ENCODE measurements at places on chromosomes 11 and 22.
A peak's percentile ranks its signal among the peaks of the same experiment; 100 is the strongest.

GRCh38 chr11:27412192-27412691 lies 49.2 kb upstream of the CCDC34 start:
- DNase-seq, result no peak

- peak; percentile 91 for DNase-seq
Observed at GRCh38 chr11:110182886-110183285, 89.7 kb downstream of the ZC3H12C start.

DNA sequence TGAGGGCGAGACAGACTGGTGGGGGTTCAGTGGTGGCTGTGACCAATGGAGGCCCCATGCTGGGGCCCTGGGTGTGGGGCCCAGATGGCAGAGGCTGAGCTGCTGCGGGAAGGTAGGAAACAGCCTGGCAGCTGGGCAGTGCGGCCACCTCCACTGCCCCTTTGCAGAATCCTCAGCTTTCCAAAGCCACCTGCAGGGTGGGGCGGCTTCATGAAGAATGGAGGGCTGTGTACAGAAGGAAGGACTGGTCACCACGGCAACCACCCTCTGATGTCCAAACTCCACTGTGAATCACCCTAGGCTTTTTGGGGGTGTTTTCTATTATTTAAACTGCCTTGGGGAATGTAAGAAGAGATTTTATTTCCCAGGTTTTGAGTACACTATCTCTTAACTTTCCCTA lies 166.3 kb upstream of the NAV2 start:
- DNase-seq, result no peak

GRCh38 chr11:132858223-132858622 lies 674.1 kb downstream of the OPCML start:
- peak; percentile 25 for DNase-seq

DNA sequence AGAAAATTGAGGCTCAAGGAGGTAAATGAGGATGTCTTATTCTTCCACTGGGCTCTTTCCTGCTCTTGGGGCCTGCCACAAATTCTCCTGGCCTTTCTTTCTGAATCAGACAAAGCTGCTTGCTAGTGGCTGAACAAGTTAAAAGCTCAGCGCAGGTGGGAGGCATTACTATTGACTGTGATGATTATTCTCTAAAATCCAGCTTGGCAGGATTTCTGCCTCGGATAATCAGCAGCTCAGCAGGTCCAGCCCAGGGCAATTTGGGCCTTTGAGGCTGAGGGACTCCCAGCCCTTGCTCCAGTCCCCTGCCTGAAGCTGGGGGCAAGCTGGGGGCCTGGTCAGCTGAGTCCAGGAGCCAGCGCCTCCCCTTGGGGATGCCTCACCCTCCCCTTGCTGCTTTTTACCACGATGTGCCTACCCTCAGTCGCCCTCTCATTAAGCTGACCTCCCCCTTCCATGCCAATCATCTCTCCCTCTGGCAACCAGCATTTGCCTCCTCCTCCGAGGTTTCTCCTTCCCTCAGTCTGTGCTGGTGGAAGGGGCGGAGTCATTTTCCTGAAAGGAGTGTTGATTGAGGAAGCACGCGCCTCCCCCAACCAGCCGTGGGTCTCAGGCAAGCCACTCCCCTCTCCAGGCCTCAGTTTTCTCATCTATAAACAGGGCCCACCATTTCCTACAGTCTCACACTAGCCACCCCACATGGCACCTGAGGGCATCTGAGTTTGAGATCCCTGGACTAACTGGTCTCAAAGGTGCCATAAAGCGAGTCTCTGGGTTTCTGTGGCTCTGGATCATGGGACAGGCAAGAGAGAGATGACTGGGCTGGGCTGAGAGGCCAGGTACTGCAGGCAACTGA lies 60.6 kb upstream of the PRDM11 start:
- no peak for DNase-seq

GRCh38 chr22:32106930-32107329 lies 52.2 kb downstream of the C22orf42 start:
- DNase-seq, result peak; percentile 8

GRCh38 chr11:15761235-15761634 lies 595.1 kb downstream of the SOX6 start:
- no peak for DNase-seq

GRCh38 chr22:37511395-37512104 lies 7.7 kb downstream of the CARD10 start:
- DNase-seq, result no peak

GRCh38 chr22:49203859-49204598 lies 623.6 kb downstream of the BRD1 start:
- DNase-seq, result no peak

DNA sequence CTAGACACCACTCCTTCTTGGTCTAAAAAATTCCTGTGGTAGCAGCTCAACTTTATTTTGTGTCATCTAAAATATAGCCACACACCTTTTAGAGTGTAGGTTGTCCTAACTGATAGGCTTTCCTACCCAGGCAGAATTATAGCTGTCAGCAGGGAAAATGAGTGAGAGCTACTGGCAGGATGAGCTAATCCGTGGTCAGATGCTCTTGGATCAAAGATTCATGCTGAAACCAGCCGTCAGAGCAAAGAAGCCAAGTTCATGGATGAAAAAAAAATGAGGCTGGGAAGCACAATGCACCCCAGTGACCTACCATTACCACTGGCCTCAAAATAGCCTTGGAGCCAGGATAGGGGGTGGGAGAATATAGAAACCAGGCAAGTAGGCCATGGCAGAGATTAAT lies 113.1 kb upstream of the BLID start:
- DNase-seq, result no peak

DNA sequence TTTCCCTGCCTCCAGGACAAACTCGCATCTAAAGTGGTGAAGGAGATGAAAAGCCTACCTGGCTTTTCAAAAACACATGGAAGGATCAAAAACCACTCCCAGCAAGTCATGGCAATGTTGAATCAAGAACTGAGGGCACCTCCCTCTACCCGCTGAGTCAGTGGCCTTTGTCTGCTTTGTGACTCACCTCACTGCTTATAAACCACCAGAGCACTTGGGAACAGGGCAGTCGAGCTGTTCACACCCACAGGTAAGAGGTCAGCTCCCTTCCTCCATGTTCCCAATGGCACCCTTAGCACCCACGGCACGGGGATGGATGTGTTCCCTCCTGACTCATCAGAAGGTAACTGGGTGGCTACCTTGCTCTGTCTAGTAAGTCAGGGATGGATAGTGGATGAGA lies 21.7 kb downstream of the TENM4 start:
- DNase-seq, result peak; percentile 97

- DNase-seq, result no peak
Observed at GRCh38 chr22:36552289-36552688, 23.3 kb upstream of the EIF3D start.

DNA sequence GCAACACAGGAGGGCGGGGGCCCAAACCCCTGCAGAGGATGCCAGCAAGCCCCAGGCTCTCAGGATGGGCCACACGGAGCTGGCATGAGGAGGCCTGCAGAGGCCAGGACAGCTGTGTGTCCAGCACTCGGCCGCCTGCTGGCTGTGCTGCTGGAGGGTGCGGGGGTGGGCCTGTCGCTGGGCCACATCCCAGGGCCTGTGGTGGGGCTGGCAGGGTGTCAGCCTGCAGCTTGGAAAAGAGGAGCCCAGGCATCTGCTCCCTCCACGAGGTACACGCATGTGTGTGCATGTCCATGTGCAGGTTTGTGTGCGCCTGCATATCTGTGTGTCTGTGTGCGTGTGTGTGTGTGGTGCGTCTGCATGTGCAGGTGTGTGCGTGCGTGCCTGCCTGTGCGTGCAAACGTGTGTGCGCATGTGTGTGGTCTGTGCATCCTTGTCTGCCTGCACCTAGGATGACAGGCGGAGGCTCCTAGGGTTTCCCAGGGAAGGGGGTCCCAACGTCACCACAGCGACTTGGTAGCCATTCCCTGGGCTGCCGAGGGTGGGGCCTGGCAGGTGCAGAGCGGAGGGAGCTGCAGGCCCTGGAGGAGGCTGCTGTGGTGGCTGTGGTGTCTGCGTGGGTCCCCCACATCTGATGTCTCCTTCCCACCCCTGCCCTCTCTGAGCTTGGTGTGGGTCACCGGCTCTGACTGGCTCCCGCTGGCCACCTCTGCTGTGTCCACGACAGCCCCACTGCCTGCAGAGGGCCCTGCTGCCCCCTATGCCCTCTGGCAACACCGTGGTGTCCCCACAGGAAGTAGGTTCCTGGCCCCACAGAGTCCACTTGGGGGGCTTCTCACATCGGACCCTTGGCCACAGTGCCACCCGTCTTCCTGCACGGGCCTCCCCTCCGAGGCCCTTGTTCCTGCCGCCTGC lies 17.1 kb downstream of the BRSK2 start:
- DNase-seq, result no peak

DNA sequence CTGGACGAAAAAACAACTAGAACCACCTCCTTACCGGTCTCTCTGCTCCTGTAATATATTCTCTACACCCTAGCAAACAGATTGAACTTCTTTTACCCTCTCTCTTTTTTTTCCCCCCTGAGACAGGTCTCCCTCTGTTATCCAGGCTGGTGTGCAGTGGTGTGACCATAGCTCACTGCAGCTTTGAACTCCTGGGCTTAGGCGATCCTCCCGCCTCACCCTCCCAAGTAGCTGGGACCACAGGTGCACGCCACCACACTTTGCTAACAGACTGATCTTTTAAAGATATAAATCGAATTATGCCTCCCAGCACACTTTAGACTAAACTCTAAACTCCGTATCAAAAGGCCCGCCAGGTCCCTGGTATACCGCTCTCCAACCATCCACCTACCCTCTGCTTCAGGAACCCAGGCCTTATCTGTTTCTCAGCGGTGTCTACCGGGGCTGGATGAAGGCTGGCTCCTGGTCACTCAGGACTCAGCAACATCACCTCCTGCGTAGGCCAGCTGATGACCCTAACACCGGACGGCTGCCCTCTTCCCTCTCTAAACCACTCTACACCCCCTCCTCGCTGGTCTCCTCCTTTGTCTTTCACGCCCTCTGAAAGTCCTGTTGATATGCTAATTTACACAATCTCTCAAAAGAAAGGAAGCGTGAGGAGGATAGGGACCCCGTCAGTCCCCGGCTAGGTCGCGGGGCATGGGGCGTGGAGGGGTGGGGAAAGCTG lies 745 bp downstream of the C22orf39 start:
- DNase-seq, result peak; percentile 9

All from kidney tubule cell (primary cell).